ENCODE measurements at places on chromosomes 7 and 10.

DNA sequence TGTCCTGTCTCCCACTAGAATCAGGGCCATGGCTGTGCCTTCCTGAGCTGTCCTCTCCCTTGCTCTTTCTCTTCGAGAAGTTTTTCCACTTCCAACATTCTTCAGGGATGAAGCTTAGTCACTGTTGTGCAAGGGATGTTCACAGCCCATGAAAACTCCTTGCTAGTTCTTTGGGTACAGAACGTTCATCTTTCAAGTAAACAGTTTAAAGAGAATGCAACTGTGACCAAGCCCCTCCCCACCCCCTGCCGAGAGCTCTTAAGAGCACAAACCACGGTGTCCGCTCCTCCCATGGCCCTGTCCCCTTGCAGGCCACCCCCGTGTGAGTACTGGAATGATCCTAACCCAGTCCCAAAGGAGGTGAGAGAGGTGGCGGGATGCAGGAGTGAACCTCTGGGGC, 161.1 kb upstream of the RHEB start:
- DNase-seq: no peak

DNA sequence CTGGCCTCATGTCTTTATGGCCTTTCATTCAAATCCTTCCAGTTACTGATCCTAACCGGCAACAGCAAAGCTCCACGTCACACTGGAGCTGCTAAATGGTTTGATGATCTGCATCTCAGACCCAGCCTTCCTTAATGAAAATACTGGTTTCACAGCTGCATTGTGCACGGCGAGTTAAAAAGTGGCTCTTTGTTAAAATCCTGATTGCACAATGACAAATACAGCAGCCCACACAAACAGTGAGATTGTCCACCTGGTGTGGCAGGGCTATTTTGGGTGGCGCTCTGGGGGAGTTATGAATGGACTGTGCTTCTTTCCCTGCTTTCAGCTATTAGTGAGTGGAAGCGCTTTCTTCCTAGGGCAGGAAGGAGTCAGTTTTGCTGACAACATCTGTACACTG, 63.4 kb upstream of the C1QL3 start:
- no peak for DNase-seq

- no peak for DNase-seq
Measured at GRCh38 chr10:73911553-73912004, 647 bp downstream of the PLAU start.

DNA sequence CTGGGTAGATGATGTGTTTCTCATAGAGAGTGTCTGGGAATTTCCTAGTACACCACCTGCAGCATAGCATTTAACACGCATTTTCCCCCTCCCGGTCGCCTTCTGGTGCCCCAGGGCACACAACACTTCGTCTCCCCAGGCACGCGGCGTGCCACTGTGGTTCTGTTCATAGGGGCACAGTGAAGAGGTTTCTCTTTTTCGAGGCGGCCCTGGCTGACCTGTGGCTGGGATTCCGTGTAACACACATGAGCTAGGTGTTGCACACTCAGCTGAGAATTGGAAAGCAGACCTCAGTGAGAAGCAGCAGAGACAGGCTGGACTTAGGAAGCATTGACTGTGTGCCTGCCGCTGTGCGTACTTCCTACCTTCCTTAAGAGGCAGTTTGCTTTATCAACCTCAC, 214.3 kb upstream of the SHH start:
- DNase-seq: no peak

DNA sequence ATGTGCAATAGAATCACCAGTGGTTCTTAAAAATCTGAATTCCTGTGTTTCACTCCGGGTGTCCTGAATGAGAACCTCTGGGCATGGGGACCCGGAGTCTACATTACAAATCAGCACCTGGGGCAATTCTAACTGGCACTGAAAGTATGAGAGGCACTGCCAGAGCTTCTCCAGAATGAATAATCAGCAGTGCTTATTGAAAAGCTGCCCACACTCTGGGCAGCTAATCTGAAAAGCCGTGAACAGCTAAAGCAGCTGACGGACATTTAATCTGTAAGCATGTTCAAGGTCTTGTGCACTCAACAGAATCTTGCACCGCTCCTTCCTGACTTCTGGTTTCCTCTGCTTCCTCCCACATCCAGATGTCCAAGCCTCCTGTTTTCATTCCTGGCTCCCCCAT, 113.3 kb upstream of the KIF5B start:
- DNase-seq: no peak

GRCh38 chr10:30587522-30588031, 42.0 kb downstream of the LYZL2 start:
- DNase-seq: no peak

DNA sequence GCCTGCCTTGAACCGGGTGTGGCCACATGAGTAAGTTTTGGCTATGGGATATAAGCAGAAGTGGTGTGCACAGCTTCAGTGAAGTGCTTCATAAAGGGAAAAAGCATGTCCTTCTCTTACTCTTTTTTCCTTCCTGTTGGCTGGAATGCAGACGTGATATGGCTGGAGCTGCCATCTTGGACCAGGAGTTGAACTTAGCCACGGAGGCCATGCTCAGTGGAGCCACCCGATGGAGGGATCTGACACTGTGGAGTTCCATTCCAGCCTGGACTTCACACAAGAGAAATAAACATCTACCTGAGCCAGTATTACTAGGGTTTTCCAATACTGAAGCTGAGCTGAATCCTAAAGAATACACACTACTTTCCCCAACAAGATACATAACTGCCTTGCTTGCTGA, 52.3 kb downstream of the CCDC3 start:
- DNase-seq: no peak

DNA sequence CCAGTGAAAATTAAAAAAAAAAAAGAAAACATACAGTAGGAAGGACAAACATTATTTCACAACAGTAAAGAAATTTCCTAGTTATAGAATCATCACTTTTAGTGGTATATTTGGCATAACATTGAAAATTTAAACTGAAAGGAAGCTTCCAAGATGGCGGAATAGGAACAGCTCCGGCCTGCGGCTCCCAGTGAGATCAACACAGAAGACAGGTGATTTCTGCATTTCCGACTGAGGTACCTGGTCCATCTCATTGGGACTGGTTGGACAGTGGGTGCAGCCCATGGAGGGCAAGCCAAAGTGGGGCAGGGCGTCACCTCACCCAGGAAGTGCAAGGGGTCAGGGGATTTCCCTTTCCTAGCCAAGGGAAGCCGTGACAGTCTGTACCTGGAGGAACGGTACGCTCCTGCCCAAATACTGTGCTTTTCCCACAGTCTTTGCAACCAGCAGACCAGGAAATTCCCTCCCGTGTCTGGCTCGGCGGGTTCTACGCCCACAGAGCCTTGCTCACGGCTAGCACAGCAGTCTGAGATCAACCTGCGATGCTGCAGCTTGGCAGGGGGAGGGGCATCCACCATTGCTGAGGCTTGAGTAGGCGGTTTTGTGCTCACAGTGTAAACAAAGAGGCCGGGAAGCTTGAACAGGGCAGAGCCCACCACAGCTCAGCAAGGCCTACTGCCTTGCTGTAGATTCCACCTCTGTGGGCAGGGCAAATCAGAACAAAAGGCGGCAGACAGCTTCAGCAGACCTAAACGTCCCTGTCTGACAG, 19.4 kb downstream of the PON3 start:
- DNase-seq: no peak

GRCh38 chr10:95425592-95426465, 135.0 kb upstream of the PDLIM1 start:
- DNase-seq: no peak

DNA sequence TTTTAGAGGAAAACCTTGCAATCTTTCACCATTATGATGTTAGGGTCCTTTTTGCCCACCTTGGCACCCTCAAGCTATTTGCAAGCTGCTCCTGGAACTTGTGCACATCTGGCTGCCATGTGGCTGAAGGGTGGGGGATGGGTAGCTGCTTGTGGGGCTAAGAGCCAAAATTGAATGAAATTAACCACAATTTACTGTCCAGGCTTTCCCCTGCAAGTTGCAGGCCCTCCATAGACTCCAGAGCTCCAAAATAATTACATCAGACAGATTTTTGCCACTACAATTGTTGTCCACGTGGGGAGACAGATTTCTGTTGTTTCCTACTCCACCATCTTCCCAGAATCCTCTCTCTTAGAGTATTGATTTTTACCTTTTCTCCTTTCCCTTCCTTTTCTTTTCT, 19.1 kb downstream of the PI4K2A start:
- DNase-seq: no peak

- DNase-seq: no peak
Measured at GRCh38 chr10:132589681-132590080, 52.1 kb downstream of the INPP5A start.

DNA sequence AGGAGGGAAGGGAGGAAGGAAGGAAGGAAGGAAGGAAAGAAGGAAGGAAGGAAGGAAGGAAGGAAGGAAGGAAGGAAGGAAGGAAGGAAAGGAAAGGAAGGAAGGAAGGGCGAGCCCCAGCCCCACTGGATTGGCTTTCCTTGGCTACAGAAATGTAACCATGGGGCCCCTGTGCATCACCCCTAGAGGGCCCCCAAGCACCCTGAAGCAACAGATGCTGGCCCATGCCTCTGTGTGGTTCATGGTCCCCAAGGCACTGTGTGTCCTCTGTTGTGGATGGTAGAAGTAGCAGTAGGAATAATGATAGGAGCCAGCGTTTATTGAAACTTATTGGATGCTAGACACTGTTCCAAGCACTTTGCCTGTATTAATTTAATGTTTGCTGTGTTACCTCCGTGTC, 116.6 kb upstream of the MACROH2A2 start:
- no peak for DNase-seq

- no peak for DNase-seq
Measured at GRCh38 chr10:92712016-92712889, 22.5 kb downstream of the HHEX start.

DNA sequence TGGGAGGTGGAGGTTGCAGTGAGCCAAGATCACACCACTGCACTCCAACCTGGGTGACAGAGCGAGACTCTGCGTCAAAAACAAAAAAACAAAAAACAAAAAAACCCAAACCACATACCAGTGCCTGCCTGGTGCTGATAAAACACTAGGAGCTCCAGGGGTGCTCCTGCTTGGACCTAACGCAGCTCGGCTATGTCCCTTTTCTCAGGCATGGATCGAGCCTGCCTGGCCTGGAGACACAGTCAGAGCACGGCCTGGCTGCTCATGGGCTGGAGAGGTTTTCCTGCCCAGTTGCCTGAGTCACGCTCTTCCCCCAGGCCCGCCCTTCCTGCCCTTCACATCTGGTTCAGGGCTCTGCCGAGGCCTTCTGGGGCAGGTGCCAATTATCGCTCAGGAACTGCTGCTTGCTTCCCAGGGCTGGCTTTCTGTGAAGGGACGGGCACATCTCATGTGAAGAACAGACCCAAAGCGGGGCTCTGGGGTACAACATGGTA, 12.6 kb upstream of the NPFFR1 start:
- DNase-seq: no peak

- no peak for DNase-seq
Measured at GRCh38 chr7:70506434-70506833, 625.5 kb upstream of the GALNT17 start.

GRCh38 chr7:14521183-14521582, 381.4 kb downstream of the DGKB start:
- DNase-seq: no peak

DNA sequence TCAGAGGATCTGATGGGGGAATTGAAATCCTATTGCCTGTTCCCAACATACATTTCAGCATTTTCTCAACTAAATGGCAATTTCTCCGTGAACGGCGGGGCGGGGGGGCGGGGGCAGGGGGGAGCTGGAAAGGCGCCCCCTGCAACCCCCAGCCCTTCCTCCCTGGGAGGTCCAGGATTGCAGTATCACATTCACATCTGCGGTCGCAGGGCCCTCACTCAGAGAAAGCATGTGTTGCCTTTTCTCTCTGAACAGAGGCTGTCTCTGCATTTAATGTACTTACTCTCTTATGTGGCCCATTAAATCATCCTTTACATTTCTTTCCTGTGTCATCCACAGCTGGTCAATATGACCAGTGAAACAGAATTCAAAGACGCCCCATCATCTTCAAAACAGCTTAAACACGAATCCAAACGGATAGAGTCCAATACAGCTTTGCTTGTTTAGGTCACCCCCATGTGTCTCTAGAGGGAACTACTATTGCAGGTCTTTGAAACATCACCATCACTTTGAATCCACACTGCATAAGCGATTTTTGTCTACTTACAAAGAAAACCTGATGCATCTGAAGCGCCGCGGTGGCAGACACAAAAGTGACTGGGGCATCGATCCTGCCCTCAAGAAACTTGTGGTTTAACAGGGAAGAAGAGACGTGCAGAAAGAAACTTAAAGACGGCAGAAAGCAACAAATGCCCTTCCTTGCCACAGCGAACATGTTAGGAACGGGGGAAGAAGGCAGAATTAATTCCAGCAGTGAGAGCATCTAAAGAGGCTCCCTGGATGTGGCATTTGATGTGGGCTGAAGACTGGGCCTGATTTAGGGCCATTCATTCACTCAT, 17.0 kb upstream of the ECHDC3 start:
- no peak for DNase-seq

DNA sequence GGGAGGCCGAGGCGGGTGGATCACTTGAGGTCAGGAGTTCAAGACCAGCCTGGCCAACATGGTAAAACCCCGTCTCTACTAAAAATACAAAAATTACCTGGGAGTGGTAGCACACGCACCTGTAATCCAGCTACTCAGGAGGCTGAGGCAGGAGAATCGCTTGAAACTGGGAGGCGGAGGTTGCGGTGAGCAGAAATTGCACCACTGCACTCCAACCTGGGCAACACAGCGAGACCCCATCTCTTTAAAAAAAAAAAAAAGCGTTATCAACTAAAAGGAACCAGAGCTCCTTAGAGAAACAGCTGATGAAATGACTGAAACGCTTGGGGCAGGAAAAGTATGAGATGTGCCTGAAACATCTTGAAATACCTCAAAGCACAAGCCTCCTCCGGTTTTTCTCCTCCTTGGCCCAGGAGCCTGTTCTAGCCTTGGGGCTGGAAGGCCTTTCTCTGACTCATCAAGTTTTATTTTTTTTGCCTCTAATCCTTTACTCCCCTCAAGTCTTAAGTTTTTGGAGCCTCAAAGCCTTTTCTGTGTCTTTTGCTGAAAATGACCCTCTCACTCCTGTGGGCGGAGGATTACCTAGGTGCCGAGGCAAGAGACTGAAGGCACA, 2.6 kb upstream of the METTL27 start:
- no peak for DNase-seq

DNA sequence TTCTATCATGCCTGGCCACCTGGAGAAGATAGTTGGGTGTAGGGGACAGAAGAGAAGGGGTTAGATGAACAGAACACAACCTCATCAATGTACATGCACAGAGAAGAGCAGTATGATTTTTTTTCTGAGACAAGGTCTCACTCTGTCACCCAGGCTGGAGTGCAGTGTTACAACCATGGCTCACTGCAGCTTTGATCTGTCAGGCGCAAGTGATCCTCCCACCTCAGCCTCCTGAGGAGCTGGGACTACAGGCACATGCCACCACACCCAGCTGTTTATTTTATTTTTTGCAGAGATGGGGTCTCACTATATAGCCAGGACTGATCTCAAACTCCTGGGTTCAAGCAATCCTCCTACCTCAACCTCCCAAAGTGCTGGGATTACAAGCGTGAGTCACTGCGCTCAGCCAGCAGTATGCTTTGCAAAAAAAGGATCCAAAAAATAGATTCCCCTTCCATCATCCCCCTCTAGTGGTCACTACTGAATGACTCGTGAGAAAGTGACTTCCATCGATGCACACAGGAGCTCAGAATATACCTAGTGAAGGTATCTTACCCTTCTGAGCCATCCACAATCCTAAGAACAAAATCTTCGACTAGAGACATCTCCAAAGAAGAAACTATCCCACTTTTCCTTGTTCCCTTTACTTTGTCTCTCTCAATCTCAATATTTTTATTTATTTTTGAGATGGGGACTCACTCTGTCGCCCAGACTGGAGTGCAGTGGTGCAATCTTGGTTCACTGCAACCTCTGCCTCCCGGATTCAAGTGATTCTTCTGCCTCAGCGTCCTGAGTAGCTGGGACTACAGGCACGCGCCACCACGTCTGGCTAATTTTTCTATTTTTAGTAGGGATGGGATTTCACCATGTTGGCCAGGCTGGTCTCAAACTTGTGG, 21.0 kb downstream of the ZCWPW1 start:
- no peak for DNase-seq
